Activated CD4-positive, alpha-beta T cell treated with anti-CD3 and anti-CD28 coated beads for 36 hours (primary cell): ENCODE measurements at places on chromosomes 7 and 10. TPM values are rescaled to one million over a fixed set of nuclear protein-coding genes. Genes with fewer than 3 reads are reported as not detected.
A peak's percentile ranks its signal among the peaks of the same experiment; 100 is the strongest.

CYCS gene
- 222 TPM for total RNA-seq

DNA sequence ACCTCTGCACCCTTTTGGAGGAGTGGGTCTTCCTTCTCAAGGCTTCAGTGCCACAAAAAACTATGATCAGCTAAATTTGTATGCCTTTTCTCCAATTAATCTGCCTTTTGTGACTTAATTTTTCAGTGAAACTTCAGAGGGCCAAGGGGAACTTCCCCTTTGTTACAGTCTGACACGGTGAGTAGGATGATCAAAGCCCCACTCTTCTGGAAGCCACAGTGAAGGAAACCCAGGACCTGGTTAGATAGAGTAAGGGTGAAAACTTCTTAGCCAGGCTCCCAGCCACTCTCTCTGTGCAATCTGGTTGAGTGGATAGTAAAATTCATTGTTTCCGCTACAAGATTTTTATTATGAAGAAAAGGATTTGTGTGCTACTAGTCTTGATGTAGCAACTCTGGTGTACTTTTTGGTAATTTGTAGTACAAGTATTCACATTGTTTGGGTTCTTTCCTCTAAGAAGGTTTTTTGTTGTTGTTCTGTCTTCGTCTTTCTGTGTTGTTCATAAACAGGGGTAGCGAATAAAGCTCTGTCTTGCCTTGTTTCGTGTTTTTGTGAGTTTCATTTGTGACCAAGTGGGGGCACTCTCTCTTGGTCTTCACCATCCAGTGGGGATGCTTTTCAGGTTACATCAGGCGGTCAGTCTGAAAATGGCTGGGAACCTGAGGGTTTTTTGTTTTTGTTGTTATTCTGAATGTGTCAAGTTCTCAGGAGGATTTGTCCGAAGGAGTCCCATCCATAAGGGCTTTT is 268.5 kb upstream of the NPSR1 start:
- DNase-seq = no peak
- H3K36me3 ChIP-seq = no peaks in the 10 kb centered on the region
- no peak overlapping the region for H3K27ac ChIP-seq
- no peaks in the 10 kb centered on the region for H3K4me1 ChIP-seq
- no peak overlapping the region for H3K4me3 ChIP-seq

- peaks cover 6% of the 10 kb centered on the region for H3K27me3 ChIP-seq
- no peaks in the 10 kb centered on the region for H3K4me1 ChIP-seq
- no peaks in the 10 kb centered on the region for H3K36me3 ChIP-seq
- H3K27ac ChIP-seq = no peak overlapping the region
These were observed 324.8 kb downstream of the SFMBT2 start for GRCh38 chr10:7085913-7086589.

LIPJ gene
- total RNA-seq = not detected

CDH23 gene
- total RNA-seq = 1.5 TPM

GRCh38 chr10:28949005-28950004 is 272.0 kb downstream of the BAMBI start:
- H3K4me3 ChIP-seq = no peak overlapping the region
- peaks cover 22% of the 10 kb centered on the region for H3K27me3 ChIP-seq
- DNase-seq = no peak

DNA sequence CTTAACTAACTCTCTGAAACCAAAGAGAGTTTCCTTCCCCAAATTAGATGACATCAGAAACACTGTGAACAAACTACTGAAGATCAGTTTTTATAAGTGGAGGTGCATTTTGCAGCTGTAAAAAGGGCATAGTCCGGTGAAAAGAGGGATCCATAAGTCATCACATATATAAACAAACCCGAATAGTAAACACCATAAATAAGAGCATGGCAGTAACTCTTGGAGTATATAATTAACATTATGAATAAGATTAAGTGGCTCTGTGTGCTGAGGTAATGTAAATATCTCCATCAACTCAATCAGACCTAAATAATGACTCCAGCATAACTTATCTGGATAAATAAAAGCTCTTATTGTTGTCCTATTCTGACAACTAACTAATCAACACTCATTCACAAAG is 43.0 kb upstream of the SHTN1 start:
- H3K27me3 ChIP-seq = peaks cover 5% of the 10 kb centered on the region
- no peak for DNase-seq
- no peaks in the 10 kb centered on the region for H3K36me3 ChIP-seq
- H3K27ac ChIP-seq = no peak overlapping the region
- no peaks in the 10 kb centered on the region for H3K4me1 ChIP-seq
- H3K4me3 ChIP-seq = no peak overlapping the region

- H3K27ac ChIP-seq = no peak overlapping the region
- H3K27me3 ChIP-seq = no peaks in the 10 kb centered on the region
- peak; percentile 15 for DNase-seq
- no peak overlapping the region for H3K4me3 ChIP-seq
- H3K4me1 ChIP-seq = no peaks in the 10 kb centered on the region
These were observed 87.4 kb upstream of the TNS3 start for GRCh38 chr7:47669178-47669891.

- H3K4me1 ChIP-seq = no peaks in the 10 kb centered on the region
- no peaks in the 10 kb centered on the region for H3K36me3 ChIP-seq
These were observed 5.1 kb downstream of the PTTG1IP2 start for GRCh38 chr7:90474284-90475210.

VWA2 gene
- not detected for total RNA-seq

NUP205 gene
- 165 TPM for total RNA-seq

- peaks cover 27% of the 10 kb centered on the region for H3K36me3 ChIP-seq
- DNase-seq = peak; percentile 28
- H3K27ac ChIP-seq = no peak overlapping the region
- peaks cover 18% of the 10 kb centered on the region for H3K4me1 ChIP-seq
- no peak overlapping the region for H3K4me3 ChIP-seq
These were observed 36.0 kb downstream of the R3HCC1L start for GRCh38 chr10:98170249-98171117.

TAS2R41 gene
- total RNA-seq = not detected

DNA sequence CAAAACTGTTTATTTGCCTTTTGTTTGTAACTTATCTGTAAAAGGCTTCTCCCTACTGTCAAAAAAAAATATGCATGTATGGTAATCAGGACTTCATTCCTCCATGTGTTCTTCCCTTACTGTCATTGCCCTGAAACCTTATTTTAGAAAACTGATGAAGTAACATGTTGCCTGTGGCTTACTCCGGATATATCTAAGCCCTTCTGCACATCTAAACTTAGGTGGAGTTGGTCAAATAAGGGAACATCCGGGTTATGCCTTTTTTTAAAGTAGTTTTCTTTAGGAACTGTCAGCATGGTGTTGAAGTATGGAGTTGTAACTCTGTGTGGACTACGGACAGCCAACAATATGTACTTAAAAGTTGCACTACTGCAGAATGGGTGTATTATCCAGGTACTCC is 6.2 kb downstream of the SAR1A start:
- no peaks in the 10 kb centered on the region for H3K27me3 ChIP-seq
- peak overlapping the region; percentile 90 for H3K27ac ChIP-seq
- no peak for DNase-seq

AKR1C8 gene
- not detected for total RNA-seq

DNA sequence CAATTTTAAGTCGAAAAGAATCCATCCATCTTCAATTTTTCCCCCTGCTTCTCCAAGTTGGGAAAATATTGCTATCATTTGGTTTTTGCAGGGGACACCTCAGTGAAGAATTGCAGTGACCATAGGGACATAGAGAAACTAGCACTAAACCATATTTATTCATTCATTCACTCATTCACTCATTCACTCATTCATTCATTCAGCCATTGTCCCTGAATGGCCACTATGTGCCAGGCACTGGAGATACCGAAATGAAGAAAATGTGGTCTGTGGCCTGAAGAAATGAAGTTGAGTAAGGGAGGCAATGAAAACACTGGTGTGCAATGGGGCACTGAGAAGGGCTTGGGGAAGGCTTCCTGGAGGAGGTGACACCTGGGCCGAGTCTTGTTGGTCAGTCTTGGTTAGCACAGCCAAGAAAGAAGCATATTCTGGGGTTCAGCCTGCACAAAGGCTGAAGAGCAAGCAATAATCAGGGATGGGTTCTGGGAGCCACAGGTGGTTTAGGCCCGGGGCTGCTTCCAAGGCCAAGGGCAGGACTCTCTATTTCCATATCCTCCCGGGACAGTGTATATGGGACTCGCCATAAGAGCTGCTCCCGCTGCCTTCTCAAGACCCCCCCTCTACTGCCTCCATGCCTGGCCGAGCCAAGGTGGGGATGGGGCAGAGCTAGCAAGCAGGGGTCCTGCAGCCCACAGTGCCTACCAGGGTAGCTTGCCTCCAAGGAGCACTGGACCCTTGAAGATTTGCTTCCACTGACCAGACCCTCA is 25.5 kb upstream of the C10orf105 start:
- H3K27me3 ChIP-seq = no peaks in the 10 kb centered on the region

DNA sequence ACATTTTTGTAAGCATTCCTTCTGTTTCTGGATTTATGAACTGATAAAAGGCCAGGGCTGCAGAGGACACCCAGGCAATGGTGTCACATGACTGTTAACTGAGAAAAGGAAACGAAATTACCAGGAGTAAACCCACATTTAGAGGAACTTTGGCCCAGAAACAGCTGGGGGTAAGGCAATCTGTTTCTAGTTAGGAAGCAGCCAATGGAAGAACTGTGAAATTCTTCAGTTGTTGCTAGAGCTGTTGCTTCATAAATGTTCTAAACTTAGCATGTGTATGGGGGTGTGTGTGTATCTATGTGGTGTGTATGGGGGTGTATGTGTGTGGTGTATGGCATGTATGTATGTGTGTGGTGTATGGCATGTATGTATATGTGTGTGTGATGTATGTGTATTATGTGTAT is 11.8 kb upstream of the PDCD4 start:
- DNase-seq = no peak
- H3K4me1 ChIP-seq = peaks cover 86% of the 10 kb centered on the region
- H3K4me3 ChIP-seq = no peak overlapping the region

HOXA9 gene
- not detected for total RNA-seq

GRCh38 chr7:105976868-105977267 is 13.8 kb downstream of the CDHR3 start:
- H3K4me1 ChIP-seq = no peaks in the 10 kb centered on the region
- H3K27ac ChIP-seq = no peak overlapping the region
- no peak for DNase-seq
- no peaks in the 10 kb centered on the region for H3K36me3 ChIP-seq
- H3K4me3 ChIP-seq = no peak overlapping the region
